ENCODE measurements at places on chromosomes 7 and 10. TPM values are rescaled to one million over a fixed set of nuclear protein-coding genes. Genes with fewer than 3 reads are reported as not detected.

DNA sequence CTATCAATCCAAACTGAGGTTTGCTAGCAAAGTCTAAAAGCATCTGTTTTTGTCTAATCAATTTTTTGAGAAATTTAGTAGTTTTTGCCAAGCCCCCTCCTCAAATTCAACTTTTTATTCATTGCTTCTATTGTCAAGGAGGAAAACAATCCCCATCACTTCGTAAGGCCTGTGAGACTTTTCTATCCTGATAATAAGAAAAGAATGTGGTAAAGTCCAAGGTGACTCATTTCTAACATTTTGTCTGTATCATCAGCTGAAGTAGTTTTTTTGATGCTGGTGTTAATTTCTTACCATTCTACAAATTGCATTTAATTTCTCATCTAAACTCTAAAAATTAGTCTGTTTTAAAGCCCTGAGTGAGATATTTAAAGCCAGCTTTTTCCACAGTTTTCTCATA is 11.7 kb downstream of the ANK3 start:
- no peak for DNase-seq

VIPR2 gene
- total RNA-seq = 4.6 TPM

DNA sequence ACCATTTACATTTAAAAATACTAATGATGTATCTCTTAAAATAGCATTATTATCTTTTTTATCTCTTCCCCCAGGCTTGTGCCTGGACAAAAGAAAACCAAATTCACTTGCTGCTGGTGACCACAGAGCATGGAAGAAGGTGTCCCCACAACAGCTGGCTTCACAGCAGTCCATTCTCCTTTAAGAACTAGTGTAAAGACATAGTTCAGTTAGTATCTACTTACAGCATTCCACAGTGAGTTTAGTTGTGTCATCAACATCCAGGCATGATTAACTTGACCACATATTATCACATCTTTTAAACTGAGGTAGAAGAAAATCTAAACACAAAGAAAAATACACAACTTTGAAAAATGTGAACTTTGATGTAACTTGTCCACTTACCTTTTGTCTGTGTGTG is 55.0 kb downstream of the LRRC17 start:
- DNase-seq = no peak

DNA sequence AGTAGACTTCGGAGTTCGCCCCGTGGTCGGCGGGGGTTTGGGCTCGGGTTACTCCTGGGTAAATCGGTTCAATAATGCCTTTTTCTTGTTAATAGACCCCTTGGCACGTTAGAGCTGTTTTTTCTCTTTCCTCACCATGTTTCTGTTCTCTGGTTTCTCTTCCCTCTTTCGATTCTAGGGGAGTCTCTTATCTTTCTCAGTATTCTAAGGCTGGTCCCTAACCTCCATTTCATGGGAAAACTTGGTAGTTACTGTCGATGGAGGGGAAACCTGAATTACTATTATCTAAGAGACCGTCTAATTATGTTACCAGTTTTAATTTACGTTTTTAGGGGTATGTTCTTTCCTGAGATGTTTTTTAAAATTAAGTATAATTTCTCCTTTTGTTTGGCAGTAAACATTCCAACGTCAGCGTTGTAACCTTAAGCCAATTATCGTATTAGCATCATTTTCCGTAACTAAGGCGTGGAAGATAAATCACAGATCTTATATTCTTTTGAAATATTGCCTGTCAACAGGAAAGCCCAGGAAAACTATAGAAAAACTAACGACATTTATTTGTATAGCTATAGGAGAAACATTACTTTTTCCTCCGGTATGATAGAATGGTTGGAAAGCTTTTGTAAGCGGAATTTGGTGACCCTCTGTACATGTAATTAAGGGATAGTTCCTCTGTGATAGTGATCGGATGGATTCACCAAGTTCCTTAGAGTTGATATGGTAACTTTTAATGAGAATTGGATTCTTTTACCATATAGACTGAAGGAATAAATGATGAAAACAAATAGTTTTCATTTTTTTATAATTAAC is 847 bp downstream of the BTAF1 start:
- no peak for DNase-seq

DNA sequence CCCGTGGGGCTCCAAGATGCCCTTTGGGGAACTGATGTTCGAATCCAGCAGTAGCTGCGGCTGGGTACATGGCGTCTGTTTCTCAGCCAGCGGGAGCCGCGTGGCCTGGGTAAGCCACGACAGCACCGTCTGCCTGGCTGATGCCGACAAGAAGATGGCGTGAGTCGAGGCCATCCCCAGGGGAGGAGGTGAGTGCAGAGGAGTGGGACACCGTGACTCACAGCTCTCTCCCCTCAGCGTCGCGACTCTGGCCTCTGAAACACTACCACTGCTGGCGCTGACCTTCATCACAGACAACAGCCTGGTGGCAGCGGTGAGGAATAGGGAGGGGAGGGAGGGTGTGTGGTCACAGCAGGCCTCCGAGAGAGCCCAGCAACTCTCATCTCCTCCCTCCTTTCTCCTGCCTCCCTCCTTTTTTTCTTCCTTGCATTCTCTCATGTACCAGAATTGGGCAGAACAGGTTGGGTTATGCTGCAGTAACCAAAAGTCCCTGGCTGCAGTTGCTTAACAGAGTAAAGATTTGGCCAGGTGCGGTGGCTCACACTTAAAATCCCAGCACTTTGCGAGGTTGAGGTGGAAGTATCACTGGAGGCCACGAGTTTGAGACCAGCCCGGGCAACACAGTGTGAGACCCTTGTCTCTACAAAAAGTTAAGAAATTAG is 16.5 kb downstream of the ARPC1B start:
- no peak for DNase-seq

- DNase-seq = no peak
Measured at GRCh38 chr10:75782463-75783248, 351.2 kb downstream of the LRMDA start.

CPXM2 gene
- total RNA-seq = 17.9 TPM

DNA sequence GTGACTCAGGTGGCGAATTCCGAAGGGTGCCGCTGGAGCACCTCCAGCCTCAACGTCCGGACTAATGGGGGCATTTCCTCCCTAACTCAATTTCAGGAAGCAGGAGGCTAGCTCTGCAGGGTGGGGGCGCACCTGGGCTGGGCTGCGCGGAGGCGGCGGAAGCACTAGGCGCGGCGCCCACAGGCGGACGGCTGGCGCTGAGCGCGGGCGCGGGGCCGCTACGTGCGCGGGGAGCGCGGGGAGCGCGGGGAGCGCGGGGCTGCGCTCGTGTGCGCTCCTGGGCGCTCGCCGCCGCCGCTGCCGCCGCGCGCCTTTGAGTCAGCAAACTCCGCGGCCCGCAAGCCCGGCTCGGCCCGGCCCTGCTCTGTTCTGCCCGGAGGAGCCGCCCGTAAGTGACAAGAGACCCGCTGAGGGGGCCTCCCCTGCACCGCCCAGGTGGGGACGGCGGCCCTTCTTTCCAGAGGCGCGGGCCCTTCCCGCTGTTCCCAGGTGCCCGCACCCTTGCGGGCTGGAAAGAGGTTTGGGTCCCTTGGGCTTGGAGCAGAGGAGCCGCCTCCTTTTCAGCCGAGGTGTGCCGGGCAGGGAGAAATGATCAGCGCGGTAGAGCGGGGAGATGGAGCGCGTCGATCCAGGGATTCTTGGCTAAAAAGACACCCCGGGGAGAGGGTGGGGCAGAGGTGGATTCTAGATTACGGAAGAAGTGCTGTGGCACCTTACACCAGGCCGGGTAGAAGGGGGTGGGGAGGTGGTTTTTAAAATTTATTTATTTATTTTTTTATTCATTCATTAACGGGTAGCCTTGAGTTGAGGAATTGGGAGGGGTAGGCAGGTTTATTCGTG is at the start of gene SNX10:
Gene SNX10, plus strand, starts transcription at position 164 of the 840 bp plus-strand sequence. CDS start 54,581 bp downstream, outside the sequence.
- DNase-seq = no peak

DNA sequence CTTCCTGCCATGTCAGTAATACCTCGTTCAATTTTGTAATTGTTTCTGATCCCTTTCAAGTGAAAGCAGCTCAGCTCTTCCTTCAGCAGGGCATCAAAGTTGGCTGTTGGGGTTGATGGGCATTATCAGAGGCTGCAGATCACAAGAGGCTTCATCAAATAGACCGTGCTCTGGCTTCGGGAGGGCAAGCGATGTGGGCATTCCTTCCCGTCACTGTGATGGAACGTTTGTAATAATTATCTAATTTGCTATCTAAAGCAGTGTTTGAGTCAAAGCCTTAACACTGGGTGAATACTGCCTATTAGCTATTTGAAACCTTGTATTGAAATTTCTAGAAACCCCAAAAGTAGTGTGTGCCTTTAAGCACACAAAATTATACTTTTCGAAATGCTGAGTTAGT is 170.1 kb downstream of the OTUD1 start:
- no peak for DNase-seq

Measured in mesenteric fat pad (tissue), 1 donor.